ENCODE measurements at places on chromosomes 12 and 14.

- DNase-seq: no peak
These were observed 56.5 kb upstream of the RIN3 start for GRCh38 chr14:92457016-92457565.

- DNase-seq: no peak
These were observed 1.6 kb downstream of the OGFOD2 start for GRCh38 chr12:122976648-122976975.

GRCh38 chr12:59030415-59030814 lies 110.1 kb upstream of the LRIG3 start:
- DNase-seq: no peak

GRCh38 chr12:13652105-13652504 lies 329.3 kb downstream of the GRIN2B start:
- DNase-seq: no peak

DNA sequence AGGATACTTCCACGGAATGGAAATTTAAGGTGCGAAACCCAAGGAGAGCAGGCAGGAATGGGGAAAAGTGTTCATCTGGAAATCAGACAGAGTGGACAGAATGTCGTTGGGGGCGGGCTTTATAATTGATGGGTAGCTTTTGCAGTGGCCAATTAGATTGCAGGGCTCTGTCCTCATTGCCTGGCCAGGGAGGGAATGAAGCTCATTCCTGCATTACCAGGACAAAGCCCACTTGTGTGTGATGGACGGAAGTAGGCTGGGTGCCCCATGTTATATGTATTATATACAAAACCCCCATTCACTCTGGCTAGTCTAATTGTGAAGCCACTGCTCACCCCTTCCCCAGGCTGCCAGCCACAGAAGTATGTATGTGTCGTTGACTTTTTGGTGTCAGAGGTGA lies 23.6 kb downstream of the ZNF664 start:
- DNase-seq: no peak

Data from kidney glomerular epithelial cell (primary cell).